ENCODE measurements at places on chromosomes 13 and 19.

- DNase-seq: no peak
Measured at GRCh38 chr13:105363261-105364190, 1171.9 kb downstream of the EFNB2 start.

- no peak for DNase-seq
Measured at GRCh38 chr13:42168496-42168895, 103.5 kb upstream of the AKAP11 start.

DNA sequence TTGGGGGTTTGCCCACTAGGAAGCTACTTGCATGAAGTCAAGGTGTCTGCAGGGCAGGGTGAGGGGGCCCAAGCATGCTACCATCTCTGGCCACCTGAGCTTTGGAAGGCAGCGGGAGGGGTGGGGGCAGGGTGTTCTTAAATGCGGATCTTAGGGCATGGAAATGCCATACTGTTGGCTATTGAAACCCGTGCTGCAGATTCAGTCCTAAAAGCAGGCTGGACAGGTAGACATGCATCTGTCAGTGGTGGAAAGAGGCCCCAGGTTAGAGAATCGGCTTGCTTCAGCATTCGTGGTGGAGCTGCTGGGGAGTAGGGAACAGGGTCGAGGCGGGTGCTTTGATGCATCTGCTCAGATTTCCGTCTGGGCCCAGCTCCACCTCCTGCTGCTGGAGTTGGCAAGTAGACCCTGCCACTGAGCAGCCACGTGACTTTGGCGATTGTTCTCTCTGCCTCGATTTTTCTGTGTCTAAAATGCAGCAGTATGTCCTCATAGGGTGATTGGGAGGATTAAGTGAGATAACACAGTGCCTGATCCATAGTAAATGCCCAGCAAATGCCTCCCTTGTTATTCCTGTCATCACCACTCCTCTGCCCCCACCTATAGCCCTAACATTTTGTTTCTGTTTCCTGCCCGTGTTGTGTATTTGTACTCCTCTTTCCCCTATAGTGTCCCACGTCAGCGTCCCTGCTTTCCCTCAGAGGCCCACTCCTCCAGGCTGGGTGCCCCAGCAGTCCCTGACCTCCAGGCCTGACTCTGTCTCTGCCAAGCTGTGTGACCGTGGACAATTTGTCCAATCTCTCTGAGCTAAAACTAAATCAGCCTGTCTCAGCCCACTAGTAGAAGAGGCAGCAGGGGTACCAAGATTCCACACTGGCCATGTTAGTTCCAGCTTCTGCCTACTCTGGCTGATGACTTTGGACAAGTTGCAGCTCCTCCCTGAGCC lies 5.8 kb downstream of the PPP1R37 start:
- DNase-seq: no peak

DNA sequence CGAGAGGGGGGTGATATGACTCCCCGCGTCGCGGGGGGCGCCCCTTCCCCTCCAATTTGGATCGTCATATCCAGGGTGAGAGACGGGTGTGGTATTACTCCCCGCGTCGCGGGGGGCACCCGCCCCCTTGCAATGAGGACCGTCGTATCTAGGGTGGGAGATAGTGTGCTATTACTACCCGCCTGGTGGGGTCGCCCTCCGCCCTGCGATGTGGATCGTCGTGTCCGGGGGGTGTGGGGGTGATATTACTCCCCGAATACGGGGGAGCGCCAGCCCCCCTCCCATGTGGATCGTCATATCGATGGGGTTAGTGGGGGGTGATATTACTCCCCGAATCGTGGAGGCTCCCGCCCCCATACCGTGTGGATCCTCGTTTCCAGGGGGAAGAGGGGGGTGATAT lies 29.2 kb upstream of the RGCC start:
- no peak for DNase-seq

GRCh38 chr13:110403721-110404120 lies 96.6 kb downstream of the COL4A2 start:
- DNase-seq: no peak

GRCh38 chr19:3506384-3507340 lies 551 bp downstream of the FZR1 start:
- no peak for DNase-seq

GRCh38 chr19:41541990-41542584 lies 33.9 kb upstream of the CEACAM21 start:
- no peak for DNase-seq

DNA sequence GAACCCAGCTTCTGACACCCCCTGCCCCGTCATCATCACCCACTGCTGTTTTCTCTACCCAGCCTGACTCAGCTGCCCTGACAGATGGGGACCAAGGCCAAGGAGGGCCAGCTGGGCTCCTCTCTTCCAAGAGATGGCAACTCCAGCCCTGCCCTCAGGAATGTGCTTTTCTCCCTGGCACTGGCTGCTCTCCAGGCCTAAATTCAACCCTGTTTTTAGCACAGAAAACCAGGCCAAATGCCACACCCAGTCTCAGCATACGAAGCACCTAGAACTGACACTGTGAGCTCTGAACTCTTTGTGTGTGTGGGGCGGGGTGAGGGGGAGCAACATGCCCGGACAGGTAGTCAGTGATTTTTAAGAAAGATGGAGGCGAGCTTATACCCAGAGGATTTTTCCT lies 23.4 kb upstream of the IGFL1 start:
- DNase-seq: no peak

DNA sequence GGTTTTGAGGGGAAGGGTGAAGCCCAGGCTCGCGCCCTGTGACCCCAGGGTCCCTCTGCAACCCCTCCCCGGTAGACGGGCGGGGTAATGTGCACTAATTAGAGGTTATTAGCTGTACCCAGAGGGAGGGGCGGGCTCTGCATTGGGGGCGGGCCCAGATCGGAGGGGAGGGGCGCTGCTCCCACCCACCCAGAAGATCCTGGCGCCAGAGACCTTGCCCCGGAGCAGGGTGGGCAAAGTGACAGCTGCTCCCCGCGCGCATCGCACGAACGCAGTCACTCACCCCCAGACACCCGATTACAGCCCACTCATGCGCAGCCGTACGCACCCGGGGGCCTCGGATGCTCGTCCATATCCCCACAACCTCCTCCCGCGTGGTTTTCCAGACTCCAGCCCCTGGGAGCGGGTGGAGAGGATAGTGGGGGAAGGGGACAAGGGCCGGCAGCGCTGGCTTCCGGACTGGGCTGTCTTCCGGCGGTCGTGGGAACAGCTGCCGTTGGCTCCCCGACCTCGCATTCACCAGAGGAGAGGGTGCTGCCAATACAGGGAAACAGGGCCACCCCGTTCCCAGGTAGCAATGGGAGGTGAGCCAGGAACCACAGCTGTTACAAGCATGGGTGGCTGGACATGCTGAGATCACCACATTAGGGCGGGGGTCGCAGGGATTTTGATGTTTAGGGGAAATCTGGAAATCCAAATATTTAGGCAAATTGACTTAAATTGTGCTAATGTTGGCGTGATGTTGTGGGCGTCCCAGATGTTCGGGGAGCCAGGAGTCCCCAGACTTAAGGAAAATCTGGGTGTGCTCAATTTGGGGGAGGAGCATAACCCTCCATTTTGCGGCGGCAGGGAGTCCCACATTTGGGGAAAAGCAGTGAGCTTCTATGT lies 2.9 kb upstream of the HOOK2 start:
- no peak for DNase-seq

DNA sequence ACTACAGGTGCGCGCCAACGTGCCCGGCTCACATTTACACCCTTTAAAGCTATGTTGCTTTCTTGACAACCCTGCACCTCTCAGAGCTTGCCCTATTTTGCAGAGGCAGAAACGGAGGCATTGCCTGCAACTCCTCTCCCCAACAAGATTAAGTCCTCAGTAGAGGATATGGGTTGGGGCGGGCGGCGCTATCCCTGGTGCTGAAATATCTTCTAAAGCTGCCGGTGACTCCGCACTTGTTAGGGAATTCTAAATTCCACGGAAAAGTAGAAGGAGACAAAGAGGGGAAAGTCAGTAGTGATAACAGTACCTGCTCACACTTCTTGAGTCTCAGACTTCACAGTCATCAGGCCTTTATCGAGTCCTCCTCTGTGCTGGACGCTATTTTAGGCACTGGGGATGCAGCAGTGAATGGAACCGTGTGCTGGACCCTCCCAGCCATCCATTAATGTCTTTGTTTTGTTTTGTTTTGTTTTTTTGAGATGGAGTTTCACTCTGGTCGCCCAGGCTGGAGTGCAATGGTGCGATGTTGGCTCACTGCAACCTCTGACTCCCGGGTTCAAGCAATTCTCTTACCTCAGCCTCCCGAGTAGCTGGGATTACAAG lies 18.0 kb downstream of the SLC5A5 start:
- no peak for DNase-seq

DNA sequence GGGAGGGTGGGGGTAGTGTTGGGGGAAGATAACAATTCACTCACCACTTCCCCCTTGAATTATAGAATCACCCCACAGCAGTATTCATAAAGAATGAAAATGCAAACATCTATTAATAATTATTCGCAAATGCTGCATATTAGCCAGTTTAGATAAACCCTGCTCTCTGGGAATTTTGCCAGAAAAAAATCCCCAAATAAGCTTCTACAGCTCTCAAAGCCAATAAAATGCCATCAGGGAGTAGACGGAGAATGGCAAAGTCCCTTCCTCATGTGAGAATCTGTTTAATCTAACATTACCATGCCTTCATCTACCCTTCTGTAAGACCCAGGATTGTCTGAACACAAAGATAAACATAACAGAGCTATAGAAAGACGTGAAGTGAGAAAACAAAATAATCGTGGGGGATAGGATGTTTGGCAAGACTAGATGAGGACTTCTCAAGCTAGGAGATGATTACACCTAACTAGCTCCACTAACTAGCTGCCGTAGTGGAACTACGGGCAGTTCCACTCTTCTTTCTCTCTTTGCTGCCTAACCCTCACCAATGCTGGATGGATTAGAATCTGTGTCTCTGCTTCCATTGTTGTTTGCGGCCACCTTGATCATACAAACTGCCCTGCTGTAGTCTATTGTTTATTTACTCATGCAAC lies 32.4 kb upstream of the CACNA1A start:
- DNase-seq: no peak

DNA sequence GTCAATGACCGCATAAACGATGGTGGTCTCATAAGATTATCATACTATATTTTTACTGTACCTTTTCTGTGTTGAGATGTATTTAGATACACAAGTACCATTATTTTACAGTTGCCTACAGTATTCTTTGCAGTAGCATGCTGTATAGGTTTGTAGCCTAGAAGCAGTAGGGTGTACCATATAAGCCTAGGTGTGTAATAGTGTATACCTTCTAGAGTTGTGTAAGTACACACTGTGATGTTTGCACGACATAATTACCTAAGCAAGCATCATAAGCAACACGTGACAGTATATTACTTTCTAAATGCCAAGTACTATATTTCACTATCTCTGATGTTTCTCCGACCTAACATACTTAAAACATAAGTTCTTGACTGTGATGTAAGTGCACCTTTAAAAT lies 2.7 kb downstream of the LPAR6 start:
- DNase-seq: no peak

- peak; percentile 39 for DNase-seq
Measured at GRCh38 chr13:50126263-50126992, 111.2 kb downstream of the KCNRG start.

GRCh38 chr19:44856421-44857083 lies 10.5 kb downstream of the NECTIN2 start:
- DNase-seq: no peak

- DNase-seq: no peak
Measured at GRCh38 chr13:94345374-94346195, 133.9 kb downstream of the DCT start.
